K562 (cell line): ENCODE measurements at places on chromosomes 6 and 20.

DNA sequence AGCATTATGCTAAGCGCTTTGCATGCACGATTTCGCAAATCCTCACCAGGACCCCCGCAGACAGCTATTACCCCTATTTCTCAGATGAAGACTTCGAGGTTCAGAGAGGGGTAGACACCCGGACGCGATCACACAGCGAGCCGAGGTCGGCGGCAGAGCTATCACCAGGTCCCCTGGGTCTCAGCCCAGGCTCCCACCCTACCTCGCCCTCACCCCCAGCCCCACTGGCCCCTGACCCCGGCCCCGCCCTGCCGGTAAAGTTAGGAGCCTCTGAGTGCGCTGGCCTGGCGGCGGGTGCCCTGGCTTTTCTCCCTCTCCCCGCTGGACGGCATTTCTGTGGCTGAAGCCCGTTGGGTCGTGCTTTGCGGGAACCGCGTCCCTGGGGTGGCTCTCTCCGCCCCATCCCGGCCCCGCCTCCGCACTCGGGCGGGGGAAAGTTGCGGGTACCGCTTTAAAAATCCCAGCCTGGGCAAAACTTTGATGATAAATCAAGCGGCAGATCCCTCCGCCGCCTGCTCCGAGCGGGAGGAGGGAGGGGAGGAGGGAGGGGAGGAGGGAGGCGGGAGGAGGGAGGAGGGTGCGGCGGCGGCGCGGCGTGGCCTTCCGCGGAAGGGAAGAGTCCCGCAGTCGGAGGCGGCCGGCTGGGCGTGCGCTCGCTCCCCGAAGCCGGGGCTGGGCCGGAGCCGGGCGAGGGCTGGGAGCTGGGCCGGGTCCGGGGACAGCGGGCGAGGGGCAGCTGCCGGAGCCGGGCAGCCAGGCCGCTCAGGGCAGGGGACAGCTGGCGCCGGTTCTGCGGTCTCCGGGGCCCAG is at the start of gene VSTM2L:
Gene VSTM2L (plus strand): TSS at position 624 of the 810 bp plus-strand sequence. CDS start 224 bp downstream, outside the sequence.
- peaks cover 9% of the 10 kb centered on the region; the same call in 2 of the 3 replicates for H3K27me3 ChIP-seq
- peak; percentile 46 for DNase-seq
- H3K36me3 ChIP-seq, result no peaks in the 10 kb centered on the region; the same call in 2 of the 3 replicates
- peaks cover 13% of the 10 kb centered on the region for H3K4me1 ChIP-seq
- H3K4me3 ChIP-seq, result peak within 1 kb of the TSS; percentile 21; the same call in 1 of the 2 replicates

GRCh38 chr6:44006123-44006871 is 121.0 kb downstream of the MRPL14 start:
- H3K4me3 ChIP-seq, result no peak overlapping the region
- H3K4me1 ChIP-seq, result peaks cover 20% of the 10 kb centered on the region
- DNase-seq, result no peak
- H3K36me3 ChIP-seq, result no peaks in the 10 kb centered on the region
- no peaks in the 10 kb centered on the region for H3K27me3 ChIP-seq
- no peak overlapping the region for H3K27ac ChIP-seq

- no peaks in the 10 kb centered on the region for H3K27me3 ChIP-seq
- no peak overlapping the region for H3K27ac ChIP-seq
- no peak for DNase-seq
- no peaks in the 10 kb centered on the region for H3K4me1 ChIP-seq
Measured at GRCh38 chr20:52075400-52075799, 116.2 kb downstream of the ZFP64 start.

DNA sequence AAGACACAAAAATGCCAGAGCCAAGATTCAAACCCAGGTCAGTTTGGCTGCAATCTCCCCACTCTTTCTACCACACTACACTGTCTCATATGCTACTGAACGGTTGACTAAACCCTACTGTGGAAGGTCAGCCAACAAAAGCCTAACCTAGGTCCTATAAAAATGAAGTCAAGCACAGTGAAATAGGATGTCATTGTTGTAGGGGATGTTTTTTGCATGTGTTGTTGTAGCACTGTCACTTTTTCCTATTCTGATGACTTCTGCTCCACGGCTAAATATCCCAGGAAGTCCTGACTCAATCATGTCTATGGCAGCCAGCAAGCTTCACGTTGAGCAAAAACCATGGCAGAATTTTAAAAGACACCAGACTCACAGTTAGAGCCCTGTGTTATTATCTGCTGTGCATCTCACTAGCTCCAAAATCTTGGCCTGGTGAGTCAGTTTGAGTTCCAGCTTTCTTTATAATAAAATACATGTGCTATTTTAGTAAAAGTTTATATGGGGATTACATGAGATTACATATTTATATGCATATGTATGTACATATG is 322.1 kb upstream of the NT5E start:
- H3K27ac ChIP-seq, result no peak overlapping the region
- H3K4me1 ChIP-seq, result no peaks in the 10 kb centered on the region; the same call in 2 of the 3 replicates
- H3K27me3 ChIP-seq, result no peaks in the 10 kb centered on the region
- no peak for DNase-seq
- no peaks in the 10 kb centered on the region for H3K36me3 ChIP-seq
- H3K4me3 ChIP-seq, result no peak overlapping the region

DNA sequence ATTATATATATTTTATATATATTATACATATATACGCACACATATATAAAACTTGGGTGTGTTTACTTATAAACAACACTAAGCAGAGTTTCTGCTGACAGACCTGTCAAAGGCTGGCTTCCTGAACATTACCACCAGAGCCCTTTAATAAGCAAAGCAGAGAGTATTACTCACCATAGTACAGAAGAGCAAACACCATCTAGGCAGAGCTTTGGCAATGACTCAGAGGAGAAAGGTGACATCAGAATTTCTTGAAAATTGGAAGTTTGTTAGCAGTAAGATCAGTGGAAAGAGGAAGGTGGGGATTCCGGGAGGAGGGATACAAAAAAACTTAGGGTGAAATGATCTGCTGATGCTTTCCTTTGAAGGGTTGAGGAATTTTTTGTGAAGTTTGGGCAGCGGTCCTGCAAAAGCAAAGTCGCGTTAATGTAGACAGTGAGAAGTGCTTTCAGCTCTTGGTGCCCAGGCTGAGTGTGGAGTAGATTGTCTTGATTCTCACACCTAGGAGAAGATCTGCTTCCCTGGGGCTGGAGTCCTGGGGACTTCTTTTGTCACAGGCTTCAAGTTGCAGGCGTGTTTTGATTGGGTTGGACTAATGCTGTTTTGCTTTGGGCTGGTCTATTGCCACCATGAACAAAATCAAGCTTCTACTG is 109.6 kb upstream of the BACH2 start:
- peak; percentile 36 for DNase-seq
- H3K4me1 ChIP-seq, result peaks cover 24% of the 10 kb centered on the region
- H3K36me3 ChIP-seq, result no peaks in the 10 kb centered on the region
- no peaks in the 10 kb centered on the region for H3K27me3 ChIP-seq
- peak overlapping the region; percentile 28; the same call in 1 of the 3 replicates for H3K27ac ChIP-seq
- no peak overlapping the region for H3K4me3 ChIP-seq

DNA sequence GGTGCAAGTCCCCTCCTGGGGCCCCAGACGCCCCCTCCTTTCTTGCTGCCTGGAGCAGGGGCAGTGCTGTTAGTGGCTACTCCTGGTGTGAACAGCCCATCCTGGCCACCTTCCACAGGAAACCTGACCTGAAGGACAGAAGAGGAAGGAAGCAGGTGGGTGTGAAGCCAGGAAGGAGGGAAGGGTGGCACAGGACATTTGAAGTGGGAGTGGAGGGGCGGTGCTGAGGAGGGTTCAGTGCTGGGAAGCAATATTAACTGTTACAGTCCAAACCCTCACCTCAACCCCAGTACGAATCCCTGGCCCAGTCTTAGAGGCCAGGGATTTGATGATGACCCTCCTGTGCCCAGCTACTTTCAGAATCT is 766 bp downstream of the PRICKLE4 start:
- no peak for DNase-seq
- no peak overlapping the region for H3K27ac ChIP-seq

DNA sequence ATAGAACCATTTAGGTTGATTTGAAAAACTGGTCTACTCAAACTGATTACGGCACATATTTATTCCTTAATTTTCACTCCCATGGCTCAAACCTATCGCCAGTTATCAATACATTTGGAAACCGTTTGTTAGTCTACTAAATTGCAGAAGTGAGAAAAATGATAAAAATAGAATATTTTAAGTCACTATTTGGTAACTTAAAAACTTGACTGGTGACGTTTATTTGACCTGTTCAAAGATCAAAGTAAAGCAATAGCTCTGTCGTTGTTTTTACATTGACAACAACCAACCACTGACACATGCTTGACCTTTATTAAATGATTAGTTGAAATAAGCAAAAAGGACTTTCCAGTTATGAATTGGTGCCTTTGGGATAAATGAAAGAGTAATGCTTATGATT is 402.9 kb upstream of the MAP3K7 start:
- H3K27me3 ChIP-seq, result no peaks in the 10 kb centered on the region
- no peak overlapping the region for H3K27ac ChIP-seq
- H3K36me3 ChIP-seq, result no peaks in the 10 kb centered on the region
- DNase-seq, result no peak
- H3K4me1 ChIP-seq, result no peaks in the 10 kb centered on the region
- H3K4me3 ChIP-seq, result no peak overlapping the region

DNA sequence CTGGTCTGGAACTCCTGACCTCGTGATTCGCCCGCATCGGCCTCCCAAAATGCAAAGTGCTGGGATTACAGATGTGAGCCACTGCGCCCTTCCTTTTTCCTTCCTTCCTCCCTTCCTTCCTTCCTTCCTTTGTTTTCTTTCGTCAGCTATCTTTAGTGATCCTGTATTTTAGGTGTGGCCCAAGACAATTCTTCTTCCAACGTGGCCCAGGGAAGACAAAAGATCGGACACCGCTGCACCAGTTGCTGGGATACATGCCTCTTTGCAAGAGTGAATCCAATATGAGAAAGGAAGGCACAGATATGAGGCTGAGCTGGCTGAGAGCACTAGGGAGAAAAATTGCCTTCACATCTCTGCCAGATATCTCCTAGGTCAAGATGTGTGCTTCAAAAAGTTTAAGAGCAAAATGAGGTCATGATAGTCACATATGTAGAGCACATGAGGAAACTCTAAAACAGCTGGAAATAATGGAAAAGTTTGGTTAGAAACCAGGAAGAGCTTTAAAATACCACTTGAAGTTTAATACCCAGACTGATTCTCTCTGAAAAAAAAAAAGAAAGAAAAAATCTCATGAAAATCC is 41.8 kb downstream of the OR2B2 start:
- H3K36me3 ChIP-seq, result no peaks in the 10 kb centered on the region
- H3K4me3 ChIP-seq, result no peak overlapping the region
- no peak overlapping the region for H3K27ac ChIP-seq
- DNase-seq, result no peak
- no peaks in the 10 kb centered on the region; the same call in 1 of the 3 replicates for H3K4me1 ChIP-seq

- no peak for DNase-seq
- peaks cover 61% of the 10 kb centered on the region for H3K36me3 ChIP-seq
- H3K27me3 ChIP-seq, result no peaks in the 10 kb centered on the region
- H3K27ac ChIP-seq, result no peak overlapping the region
Measured at GRCh38 chr6:151440930-151441329, 11.0 kb downstream of the RMND1 start.

DNA sequence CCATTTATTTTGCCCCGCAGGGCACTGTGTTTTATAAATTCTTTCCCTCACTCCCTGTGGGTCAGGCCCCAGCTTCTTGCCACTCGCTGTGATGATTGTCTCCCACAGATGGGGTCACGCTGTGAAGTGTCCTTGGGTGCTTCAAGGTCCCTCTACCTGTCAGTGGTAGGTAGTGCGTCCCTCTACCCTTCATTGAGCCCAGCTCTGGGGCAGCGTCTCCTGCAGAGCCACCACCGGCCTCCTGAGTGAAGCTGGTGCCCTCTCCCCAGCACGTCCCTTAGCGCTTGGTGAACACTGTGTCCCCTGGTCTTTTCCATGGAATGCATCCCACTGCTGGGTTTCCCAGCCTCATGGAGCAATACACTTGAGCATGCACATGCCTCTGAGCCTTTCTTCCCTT is 108.2 kb downstream of the NRN1 start:
- H3K4me1 ChIP-seq, result no peaks in the 10 kb centered on the region
- no peak overlapping the region for H3K27ac ChIP-seq
- H3K27me3 ChIP-seq, result no peaks in the 10 kb centered on the region
- peak; percentile 14 for DNase-seq
- no peaks in the 10 kb centered on the region for H3K36me3 ChIP-seq
- H3K4me3 ChIP-seq, result no peak overlapping the region

DNA sequence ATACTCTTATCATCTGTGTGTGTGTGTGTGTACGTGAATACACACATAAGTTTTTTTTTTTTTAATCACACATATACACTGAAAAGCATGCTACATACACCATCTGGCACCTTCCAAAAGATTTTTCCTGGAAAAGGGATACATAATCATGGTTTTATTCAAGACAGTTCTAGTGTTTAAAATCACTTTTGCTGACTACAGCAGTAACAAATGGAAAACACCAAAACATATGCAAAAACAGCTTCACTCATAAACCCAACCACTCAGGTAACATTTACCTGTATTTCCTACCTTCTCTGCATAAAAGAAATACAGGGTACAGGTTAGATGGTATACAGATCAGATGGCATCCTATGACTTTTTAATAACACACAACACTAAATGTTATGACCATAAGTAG is 2.5 kb downstream of the SNX14 start:
- peaks cover 10% of the 10 kb centered on the region; the same call in 2 of the 3 replicates for H3K4me1 ChIP-seq
- H3K27ac ChIP-seq, result no peak overlapping the region
- H3K36me3 ChIP-seq, result peaks cover 20% of the 10 kb centered on the region; the same call in 2 of the 3 replicates
- DNase-seq, result no peak
- H3K27me3 ChIP-seq, result no peaks in the 10 kb centered on the region
- no peak overlapping the region for H3K4me3 ChIP-seq

DNA sequence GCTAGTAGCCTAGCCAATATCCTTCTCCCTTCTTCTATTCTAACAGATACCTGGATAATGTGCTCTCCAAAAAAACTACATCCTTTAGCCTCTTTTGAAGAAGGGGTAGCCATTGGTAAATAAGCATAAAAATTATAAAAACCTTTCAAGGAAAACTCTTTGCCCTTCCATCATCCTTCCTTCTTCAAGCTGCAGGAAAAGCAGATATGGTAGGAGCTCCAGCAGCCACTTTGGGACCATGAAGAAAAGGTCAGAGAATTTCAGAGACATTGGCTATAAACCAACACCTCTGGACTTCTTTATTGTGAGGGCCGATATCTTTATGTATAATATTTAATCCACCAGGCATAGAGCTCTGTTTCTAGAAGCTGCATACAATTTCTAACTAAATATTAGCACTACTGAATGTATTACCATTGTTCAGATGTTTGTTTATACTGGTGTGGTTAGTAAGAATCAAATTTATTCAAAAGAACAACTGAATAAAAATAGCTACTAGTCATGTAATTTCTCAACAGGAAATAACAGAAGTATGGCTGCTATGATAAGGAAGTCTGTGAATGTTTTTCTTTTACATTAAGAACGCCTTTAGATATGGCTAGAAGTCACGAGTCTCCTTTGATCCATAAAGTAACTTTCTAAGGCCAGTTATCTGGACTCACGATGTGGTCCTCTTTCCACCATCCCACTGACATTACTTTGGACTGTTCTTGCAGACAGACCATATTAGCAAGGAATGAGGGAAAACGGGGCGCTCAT is 32.2 kb downstream of the MYLK4 start:
- H3K36me3 ChIP-seq, result no peaks in the 10 kb centered on the region
- H3K4me3 ChIP-seq, result no peak overlapping the region
- peak overlapping the region; percentile 44; the same call in 1 of the 3 replicates for H3K27ac ChIP-seq

- DNase-seq, result no peak
- H3K27ac ChIP-seq, result no peak overlapping the region
- H3K4me3 ChIP-seq, result no peak overlapping the region
- H3K27me3 ChIP-seq, result no peaks in the 10 kb centered on the region
- peaks cover 16% of the 10 kb centered on the region for H3K4me1 ChIP-seq
- H3K36me3 ChIP-seq, result peaks cover 22% of the 10 kb centered on the region; the same call in 2 of the 3 replicates
Measured at GRCh38 chr20:45905505-45906079, 6.4 kb downstream of the PLTP start.
